ENCODE measurements at places on chromosomes 4 and X. TPM values are rescaled to one million over a fixed set of nuclear protein-coding genes. Genes with fewer than 3 reads are reported as not detected.

PRSS48 gene
- not detected for total RNA-seq

CCKAR gene
- under 0.01 TPM for total RNA-seq

FATE1 gene
- not detected for total RNA-seq

C4orf50 gene
- not detected for total RNA-seq
